ENCODE measurements at places on chromosomes 7 and 10. TPM values are rescaled to one million over a fixed set of nuclear protein-coding genes. Genes with fewer than 3 reads are reported as not detected.

DNA sequence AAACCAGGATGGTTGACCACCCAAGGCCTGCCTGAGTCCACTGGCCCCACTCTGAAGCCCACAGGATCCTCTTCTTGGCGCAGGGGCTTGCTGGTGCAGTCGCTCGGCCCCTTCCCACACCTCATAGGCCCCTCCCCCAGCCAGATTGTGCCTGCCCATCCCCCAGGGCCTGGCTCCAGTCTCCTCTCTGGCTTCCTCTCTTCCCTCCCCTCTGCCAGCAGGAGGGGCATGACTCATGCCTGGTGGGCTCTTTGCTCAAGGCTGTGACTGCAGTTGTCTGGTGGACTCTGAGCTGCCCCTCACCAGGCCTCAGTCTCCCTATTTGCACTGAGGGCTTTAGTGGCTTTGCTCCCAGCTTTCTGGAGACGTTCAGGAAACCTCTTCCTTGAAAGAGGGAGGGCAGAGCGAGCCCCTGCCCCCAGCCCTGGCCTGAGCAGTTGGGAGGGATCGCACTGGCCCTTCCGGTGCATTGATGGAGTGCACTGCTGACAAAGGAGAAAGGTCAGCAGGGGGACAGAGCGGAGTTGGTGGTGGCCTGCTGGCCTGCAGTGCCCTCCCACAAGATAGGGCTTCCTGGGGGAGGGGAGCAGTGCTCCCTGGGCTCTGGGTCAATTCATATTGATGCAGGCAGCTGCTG lies 60.7 kb downstream of the ZMIZ1 start:
- no peak for DNase-seq

DNA sequence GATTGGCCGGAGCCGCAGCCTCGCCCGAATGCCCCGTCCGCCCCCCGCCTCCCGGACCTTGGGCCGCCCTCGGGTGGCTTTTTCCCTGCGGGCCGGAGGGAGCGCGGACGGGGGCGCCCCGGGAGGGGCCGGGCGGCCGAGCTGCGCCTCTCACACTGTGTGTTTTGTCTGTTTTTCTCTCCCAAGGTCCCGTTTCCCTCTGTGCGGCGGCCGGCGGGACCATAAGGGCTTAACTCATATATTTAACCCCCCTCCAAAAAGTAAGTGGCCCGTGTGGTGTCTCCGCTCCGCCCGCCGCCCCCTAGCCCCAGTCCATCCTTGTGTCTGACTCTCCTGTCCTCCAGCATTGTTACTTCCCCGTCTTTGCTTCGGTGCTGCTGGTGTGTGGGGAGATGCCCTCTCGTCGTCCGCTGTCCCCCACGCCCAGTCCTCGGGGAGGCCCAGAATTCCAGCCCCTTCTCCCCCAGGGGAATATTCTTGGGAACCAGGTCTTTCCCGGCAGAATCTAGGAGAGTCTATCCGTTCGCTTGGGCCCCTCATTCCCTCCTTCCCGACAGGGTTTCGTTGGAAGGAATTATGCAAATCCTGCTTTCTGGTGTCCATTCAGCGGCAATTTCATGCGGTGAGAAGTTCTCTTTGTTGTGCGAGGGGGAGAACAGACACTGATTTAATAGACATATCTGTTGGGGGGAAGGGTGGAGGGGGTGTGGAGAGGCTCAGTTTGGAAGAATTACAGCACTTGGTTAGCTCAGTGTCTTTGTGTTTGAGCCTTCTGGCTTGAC lies 1.3 kb downstream of the LCOR start:
- peak; percentile 38 for DNase-seq

SLC35G1 gene
- total RNA-seq, result 1.3 TPM

- DNase-seq, result no peak
These were observed 199.7 kb upstream of the LRRN3 start for GRCh38 chr7:110891197-110891596.

- DNase-seq, result no peak
These were observed 79.5 kb downstream of the SLC13A1 start for GRCh38 chr7:123120286-123120685.

INPP5F gene
- 7.0 TPM for total RNA-seq

CALY gene
- not detected for total RNA-seq

PAOX gene
- 12.1 TPM for total RNA-seq

- DNase-seq, result no peak
These were observed 87.7 kb downstream of the ST8SIA6 start for GRCh38 chr10:17366705-17367104.

DNA sequence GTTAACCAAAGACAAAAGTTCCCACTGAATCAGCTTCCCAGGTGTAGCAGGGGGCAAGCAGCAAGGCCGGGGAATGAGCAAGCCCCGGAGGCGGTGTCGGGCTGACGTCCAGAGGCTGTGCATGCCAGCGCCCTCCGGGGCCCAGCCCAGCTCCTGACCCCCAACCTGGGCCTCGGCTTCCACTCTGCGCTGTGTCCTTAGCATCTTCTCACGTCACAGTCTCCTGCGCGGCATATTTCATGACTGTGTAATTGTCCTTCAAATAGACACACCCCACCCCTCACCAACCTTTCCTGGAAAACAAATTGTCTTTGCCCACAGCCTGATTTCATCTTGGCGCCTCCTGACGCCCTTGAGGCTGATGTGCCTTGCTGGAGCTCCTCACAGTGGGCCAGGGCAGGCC lies 133.5 kb downstream of the RGS10 start:
- no peak for DNase-seq

DNA sequence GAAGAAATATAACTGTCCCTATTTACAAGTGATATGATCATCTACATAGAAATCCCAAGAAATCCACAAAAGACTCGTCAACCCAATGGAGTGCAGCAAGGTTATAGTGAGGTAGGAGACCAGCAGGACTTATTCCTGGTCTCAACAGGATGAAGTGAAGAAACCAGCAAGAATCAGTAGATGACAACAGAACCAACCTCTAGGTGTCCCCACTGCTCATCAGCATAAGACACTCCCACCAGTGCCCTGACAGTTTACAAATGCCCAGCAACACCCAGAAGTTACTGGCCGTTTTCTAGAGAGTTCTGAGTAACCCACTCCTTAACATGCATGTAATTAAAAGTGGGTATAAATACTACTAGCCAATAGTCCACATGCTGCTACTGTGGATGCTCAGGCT lies 470.5 kb upstream of the LRRTM3 start:
- no peak for DNase-seq

TNS3 gene
- total RNA-seq, result 50.5 TPM

EPHA1 gene
- total RNA-seq, result not detected

DNA sequence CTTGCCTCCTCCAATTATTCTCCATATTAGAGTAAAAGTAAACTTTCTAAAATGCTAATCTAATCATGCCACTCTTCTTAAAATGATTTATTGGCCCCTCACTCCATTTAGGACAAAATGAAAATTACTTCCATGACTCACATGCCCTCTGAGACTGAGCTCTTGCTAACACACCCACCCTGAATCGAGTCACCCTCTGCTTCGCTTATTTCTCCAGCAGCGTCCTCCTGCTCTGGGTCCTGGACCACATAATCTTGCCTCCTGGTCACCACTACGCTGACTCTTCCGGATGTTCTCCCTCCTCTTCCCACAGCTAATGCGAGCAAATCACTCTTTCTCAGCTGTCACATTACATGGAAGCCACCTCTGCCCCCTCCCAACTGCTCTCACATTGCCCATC lies 384.0 kb upstream of the FZD8 start:
- no peak for DNase-seq

DNA sequence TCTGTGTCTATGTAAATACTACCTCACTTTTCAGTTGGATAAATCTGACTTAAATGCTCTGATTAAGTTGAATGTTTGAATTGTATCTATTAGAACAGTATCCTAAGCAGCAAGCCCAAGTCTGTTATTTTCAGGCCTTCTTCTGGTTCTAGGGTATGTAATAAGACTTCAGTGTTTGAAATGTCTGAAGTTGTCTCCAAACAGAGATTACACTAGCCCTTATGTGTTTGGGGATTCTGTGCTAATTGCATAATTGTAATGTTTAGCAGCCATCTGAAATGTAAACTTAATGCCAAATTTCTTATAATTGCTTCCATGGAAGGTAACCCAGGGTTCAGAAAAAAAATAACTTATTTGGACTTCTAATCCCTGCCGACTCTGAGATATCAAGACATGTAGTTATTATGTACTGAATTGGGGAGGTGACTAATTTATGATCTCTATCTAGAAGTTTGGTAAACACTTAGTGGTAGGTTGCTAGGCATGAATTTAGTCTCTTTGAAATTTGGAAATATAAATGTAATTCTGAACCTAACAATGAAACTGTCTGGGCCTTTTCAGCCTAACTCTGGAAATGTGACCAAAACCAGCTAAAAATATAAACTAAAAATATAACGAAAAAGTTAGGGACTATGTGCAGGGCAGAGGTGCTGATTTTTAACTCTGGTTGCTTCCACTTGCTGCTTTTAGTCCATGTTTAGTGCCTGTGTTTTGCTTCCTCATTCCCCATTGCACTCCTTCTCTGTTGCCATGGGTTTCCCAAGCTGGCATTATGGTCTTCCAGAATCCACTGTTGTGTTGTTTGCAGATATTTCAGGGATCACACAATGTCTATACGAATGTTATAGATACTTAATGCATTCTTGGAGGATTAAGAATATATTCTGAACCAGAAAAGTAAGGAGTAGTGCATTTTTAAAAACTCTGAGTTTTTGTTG lies 54.8 kb downstream of the MCU start:
- DNase-seq, result no peak

- no peak for DNase-seq
These were observed 99.8 kb downstream of the HBP1 start for GRCh38 chr7:107268594-107268993.

DNA sequence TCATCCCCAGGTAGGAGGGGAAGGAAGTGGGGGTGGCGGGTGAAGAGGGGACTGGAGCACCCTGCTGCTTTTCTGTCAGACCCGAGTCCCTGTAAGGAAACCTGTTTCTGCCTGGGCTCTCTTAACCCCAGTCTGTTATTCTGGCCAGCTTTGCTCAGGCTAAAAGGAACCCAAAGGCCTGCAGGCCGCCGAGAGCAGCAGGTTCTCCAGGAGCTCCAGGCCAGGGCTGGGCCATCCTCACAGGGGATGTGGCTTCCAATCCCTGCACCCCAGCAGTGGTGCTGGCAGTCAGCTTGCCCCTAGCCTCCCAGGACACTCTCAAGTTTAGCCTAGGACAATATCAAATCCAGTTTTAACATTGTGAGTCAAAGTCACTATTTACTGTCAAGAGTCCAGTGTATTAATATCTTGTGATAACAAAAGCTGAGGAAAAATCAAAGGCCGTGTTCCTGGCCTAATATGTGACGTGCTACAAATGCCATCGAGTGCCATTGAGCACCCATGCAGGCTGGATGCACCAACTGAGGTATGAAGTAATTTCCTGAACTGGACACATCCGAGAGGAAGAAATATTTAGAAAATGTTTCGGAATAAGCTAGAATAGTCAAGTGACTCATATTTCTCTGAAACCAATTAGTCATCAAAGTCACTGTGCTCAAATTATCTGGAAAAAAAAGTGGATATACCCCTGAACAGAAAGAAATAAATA lies 7.0 kb downstream of the PKD1L1 start:
- DNase-seq, result no peak

CYP3A7 gene
- not detected for total RNA-seq

- peak; percentile 52 for DNase-seq
These were observed 58.2 kb upstream of the ANTXRL start for GRCh38 chr10:46228563-46229071.

DNA sequence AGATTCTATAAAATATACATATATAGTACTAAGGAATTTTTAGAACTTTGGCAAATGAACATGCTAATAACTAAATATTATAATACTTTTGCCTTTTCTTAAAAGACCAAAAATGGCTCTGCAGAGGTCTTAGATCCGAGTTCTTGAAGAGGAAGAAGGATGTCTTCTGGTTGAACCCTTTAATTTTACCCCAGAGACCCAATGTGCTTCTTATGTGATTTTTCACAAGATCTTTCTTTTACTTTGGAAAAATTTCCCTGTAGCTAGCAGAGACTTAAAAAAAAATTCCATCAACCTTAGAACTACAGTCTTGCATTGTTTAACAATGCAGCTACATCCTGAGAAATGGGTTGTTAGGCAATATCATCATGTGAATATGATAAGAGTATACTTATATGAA lies 663.2 kb downstream of the PARD3 start:
- no peak for DNase-seq

DNA sequence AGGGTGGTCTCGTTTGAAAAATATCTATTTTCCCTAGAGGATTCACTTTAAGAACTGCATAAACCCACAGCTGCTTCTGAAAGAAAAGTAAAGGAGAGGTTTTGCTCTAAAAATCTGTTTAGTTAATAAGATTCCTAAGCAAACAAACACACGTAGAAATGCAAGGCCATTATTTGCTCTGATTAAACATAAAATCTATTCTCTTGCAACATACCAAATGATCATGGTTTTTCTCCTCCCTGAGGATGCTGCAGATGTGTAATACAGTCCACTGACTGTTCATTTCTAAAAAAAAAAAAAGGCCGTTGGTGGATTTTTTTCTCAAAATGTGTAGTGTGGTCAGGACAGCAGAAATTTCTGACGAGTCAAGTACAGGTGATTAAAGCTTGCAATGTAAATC lies 98.6 kb downstream of the BUB3 start:
- no peak for DNase-seq

LBX1 gene
- total RNA-seq, result not detected

DNA sequence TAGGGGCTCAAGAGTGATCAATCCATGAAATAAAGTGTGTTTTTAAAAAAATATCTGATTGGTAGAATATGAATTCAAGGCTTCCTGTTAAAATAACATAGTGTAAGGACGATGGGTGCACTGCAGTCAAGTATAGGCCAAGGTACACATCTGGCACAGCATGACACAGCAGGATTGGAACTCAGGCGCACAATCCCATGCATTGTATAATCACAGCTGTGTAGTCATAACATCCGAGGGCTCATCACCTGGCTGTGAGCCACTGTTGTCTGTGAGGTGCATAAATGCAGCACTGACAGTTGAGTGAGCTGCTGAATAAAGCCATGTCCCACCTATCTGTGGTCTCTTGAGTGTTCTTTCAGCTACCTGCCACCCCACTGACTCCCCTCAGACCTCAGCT lies 142.3 kb upstream of the HPS1 start:
- DNase-seq, result no peak

DNA sequence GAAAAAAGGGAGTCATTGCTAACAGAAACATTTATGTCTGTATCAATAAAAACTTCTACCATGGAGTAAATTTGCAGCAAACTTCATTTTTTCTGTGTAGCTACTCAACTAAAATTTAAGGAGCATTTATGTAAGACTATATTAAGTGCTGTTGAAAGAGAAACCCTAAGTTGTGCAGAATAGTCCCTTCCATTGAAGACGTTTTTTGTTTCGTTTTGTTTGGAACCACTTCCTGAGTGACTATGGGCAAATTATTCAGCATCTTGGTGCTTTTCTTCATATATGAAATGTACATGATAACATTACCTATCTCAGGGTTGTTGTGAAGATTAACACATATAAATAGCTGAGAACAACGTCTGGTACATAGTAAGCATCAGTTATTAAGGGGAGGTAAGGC lies 24.3 kb downstream of the SEM1 start:
- DNase-seq, result no peak

DPP6 gene
- total RNA-seq, result not detected

- DNase-seq, result no peak
These were observed 455.6 kb upstream of the ANKRD30A start for GRCh38 chr10:36669615-36670352.

- no peak for DNase-seq
These were observed 12.6 kb downstream of the BLVRA start for GRCh38 chr7:43771128-43771527.

LDB3 gene
- total RNA-seq, result 0.03 TPM

Data from Caki2 (cell line).